ENCODE measurements at places on chromosomes 4 and X.

DNA sequence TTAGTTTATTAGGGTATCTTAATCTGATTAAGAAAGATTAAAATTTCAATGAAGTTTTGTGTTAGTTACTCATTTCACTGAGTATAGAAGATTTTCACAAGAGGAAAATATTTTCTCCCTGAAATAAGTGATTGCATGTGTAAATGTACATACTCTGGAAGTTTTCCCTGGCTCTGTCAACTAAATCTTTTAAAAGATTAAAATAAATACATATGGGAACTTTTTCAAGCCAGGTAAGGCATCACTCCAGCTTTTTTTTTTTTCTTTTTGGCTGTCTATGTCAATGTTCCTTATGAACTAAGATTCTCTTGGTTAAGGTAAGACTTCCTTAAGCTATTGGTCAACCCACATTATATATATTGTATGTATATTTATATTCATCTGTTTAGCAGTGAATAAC lies 117.6 kb downstream of the CBR4 start:
- no peak for DNase-seq

DNA sequence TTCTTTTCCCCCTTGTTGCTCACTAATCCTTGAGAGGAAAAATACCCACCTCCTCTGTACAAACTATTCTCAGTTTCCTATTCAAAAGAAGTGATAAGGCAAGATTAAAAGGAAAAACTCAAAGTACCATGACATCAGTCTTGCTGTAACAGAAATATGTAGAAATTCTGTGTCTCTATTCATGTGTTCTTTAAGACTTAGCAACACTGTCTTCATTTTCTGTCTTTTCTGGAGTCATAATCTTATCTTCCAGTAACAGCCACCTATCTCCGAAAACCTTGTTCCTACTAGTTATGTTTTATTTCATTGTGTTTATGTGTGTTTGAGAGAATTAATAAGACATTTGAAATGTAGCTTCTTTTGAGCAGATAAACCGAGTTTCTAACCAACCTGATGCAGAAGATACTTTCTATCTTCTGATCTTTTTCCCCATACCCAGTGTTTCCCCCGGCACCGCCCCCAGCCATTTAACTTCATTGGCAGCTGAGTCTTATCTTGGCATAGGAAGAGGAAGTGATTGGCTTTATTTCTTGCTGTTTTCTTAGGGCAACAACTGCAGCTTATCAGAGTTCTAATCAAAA lies 8.0 kb downstream of the FAM241A start:
- no peak for DNase-seq

DNA sequence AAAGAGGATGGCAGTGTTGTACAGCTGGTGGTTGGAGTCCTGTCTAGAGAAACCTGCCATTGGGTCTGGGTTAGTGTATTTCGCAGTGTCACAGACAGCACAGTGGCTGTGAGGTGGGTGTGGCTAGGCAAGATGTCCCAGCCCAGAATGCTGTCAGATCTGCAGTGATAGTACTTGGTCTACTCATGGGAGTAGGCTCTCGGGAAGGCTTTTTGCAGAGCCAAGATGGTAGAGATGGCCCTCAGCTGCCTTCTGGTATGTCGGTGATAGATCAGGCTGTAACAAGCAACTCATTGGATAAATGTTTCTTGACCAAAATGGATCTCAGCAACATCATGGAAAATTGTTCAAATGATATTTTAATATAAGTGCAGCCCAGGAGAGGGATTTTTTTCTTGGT lies 84.3 kb upstream of the WDR1 start:
- no peak for DNase-seq

DNA sequence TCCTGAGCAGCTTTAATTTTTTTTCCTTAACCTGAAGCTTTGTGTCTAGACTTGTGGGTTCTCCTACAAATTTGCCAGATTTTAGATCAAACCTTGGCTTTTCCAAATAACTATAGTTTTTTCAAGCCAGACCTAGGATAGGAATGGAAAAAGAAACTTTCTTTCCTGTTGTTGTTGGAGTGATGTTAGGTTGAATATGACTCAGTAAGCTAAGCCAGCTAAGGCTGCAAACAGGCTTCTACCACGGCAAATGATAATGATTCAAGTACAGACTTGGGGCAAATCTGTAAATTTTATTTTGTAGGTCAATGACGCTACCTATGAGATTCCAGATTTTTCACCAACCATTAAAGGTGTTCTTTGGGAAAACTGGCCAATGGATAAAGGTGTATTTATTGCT lies 45.6 kb downstream of the WDR19 start:
- no peak for DNase-seq

- no peak for DNase-seq
Measured at GRCh38 chr4:155921597-155921996, 18.1 kb downstream of the TDO2 start.

DNA sequence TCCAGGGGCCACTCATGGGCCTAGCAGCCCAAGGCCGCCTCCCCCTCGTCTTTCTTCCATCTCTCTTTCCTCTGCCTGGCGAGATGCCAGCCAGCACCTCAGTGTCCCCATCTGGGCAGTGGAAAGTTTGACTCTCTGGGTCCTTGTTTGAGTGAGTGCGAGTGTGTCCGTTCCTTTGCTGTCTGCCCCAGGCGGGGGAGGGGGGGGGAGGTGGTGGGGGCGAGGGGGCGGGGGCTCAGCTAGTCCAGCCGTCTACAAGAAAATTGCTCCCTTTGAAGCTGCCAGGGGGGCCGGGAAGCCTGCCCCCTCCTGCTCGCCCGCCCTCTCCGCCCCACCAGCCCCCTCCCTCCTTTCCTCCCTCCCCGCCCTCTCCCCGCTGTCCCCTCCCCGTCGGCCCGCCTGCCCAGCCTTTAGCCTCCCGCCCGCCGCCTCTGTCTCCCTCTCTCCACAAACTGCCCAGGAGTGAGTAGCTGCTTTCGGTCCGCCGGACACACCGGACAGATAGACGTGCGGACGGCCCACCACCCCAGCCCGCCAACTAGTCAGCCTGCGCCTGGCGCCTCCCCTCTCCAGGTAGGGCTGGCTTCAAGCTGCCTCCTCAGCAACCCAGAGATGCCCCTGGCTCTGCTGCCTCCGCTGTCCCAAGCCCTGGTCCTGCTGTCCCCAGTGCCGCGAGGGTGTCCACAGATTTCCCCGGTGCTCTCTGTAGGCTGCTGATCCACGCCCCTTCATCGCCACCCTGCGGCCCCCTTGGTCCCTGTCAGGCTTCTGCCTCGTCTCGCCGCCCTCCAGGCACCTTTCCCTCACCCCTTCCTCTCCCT lies at the start of gene BGN:
Gene BGN (plus strand): TSS at position 440 of the 821 bp plus-strand sequence. CDS start 9,652 bp downstream, outside the sequence.
- DNase-seq, result no peak

- DNase-seq, result no peak
Measured at GRCh38 chrX:118502161-118502789, 6.7 kb downstream of the DOCK11 start.
